Omental fat pad (tissue), 4 donors: ENCODE measurements at places on chromosomes 11 and 22.

DNA sequence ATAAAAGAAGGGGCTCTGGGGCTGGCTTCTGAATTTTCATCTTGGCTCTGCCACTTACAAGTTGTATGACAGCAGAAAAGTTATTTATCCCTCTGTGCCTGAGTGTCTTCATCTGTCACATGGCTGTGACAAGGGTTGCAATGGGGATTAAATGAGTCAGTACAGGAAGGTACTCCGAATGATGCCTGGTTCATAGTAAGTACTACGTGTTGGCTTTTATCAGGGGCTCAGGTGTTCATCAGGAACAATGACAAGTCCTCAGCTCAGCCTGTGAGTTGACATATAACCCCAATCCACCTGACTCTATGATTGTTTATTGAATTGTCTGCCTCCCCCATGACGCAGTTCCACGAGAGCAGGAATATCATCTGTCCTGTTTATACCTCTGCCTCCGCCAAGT lies 45.7 kb downstream of the PAMR1 start:
- DNase-seq: no peak

DNA sequence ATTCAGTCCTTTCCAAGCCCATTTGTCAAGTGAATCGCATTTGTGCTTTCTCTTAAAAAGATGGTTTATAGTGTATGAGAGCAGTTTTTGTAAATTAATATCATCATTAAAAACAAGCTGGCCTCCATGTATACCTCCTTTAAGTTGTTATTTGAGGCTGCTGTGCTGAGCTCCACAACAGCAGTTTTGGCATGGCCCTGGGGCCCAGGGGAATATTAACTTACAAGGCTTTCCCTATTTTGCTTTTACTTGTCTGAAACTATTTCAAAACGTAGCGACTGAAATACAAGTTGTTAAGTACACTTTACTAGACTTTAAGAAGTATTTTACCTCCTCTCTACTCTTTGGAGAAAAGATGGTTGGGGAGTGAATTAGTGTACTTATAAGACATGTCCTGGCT lies 4.9 kb upstream of the BARX2 start:
- DNase-seq: no peak

- no peak for DNase-seq
These were observed 6.4 kb downstream of the UNC93B1 start for GRCh38 chr11:67997475-67997921.

DNA sequence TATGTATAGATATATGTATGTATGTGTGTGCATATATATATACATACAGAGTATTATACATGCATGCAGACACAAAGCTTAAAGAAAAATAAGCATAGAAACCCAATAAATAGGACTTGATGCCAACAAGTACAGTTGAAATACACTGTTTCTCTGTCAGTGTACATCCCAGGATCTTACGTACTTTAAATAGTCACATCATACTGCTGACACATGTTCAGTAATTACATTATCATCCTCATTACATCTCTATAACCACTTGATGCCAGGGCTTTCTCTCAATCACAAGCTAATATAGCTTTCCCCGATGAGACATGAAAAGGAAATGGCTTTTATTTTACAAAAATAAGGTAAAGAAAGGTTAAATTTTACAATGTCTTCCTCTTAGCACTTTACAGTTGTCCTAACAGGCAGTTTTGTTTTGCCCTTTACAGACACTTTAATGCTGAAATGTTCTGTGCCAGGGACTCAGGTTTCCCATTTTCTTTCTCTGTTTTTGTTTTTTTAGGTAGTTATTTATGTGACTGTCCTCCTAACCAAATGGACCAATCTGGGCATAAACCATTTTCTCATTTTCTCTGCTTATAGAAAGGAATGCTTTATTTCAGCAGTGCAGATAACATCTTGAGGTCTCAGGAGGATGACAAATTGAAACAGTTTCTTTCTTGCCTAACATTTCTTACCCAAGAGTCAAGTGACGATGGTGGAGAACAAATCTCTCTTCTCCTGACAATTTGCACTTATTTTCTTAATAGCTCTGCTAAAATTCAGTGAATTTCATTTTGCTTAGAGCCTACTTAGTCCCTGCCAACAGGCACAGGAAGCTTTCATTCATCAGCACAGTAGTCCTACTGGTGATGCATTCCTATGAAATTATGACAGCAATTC lies 350.2 kb downstream of the TTC28 start:
- DNase-seq: no peak

DNA sequence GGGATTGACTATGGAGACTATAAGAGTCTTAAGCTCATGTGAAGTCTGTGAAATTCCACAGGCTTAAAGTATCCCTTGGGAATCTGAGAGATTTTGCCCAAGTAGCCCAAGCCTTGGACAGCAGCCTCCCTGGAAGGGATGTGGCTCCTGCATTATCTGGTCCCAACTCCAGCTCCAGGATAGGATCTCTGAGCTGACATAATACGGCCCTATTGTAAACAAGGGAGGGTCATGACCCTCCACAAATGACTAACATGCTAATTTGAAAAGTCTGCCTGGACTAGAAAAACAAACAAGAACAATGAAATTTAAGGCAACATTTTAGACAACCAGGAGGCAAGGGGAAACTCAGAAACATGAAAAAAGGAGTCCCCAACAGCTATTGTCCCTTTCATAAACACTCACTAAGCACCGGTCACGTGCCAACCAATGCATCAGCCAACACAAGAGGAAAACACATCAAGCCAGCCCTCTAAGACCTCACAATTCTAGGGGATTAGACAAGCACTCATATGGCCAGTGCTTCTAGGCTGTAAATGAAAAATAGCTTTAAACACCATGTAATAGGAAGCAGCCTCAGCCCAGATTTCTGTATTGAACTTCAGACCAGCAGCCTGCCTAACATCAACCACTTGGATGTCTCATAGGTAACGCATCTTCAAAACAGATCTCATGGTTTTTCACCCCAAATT lies 101.2 kb upstream of the TIMP3 start:
- DNase-seq: no peak

DNA sequence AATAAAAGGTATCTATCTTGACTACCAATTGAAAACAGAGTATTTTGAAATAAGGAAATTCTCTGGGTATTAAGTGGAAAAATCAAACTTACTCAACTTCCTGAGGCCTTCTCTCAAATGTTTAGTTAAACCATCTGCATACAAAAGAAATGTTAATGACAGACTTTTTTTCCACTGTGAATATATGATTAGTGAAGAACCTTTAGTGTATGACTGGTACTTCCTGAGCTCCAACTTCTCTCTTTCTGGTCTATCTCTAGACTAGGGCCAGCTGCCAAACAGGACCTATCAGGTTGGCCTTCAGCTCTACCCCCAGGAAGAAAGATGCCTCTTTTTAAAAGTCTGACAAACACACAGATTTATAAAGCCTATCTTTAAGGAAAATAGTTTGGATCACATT lies 68.8 kb upstream of the SCUBE2 start:
- no peak for DNase-seq

GRCh38 chr11:35494957-35495490 lies 30.4 kb downstream of the PAMR1 start:
- DNase-seq: no peak

DNA sequence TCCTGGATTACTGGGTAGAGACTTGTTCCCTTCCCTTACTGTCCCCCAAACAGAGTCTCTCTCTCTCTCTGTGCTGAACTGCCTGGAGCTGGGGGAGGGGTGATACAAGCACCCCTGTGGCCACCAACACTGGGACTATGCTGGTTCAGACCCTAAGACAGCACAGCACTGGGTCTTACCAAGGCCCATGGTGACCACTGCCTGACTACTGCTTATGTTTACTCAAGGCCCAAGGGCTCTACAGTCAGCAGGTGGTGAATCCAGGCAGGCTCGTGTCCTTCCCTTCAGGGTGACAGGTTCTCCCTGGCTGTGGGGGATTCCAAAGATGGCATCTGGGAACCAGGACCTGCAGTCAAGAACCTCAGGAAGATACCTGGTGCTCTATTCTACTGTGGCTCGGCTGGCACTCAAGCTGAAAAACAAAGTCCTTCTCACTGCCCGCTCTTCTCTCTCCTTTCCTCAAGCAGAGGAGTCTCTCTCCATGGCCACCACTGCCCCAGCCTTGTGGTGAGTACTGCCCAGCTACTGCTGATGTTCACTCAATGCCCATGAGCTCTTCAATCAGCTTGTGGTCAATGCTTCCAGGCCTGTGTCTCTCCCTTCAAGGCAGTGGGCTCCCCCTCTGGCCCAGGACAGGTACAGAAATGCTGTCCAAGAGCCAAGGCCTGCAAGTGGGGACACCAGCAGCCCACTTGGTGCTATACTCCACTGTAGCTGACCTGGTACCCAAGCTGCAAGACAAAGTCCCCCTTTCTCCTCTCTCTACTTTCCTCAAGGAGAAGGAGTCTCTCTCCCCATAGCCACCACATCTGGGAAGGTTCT lies 41.8 kb upstream of the SHANK2 start:
- DNase-seq: no peak

DNA sequence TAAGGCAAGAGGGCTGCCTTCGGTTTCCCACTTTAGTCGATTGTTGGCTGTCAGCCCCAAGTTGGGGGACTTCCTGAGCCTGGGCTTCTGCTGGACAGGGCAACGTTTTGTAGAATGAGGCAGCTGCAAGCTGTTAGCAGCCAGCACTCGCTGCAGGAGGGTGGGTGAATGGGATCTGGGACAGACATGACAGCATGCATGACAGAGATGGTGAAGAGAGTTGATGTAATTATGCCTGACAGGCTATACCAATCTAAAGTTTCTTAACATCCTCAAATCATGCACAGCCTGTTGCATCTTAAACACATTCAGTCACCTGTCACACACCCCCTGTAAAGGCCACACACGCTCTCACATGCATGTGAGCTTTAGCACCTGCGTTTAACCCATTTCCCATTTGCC lies 49.2 kb downstream of the CWC15 start:
- no peak for DNase-seq

DNA sequence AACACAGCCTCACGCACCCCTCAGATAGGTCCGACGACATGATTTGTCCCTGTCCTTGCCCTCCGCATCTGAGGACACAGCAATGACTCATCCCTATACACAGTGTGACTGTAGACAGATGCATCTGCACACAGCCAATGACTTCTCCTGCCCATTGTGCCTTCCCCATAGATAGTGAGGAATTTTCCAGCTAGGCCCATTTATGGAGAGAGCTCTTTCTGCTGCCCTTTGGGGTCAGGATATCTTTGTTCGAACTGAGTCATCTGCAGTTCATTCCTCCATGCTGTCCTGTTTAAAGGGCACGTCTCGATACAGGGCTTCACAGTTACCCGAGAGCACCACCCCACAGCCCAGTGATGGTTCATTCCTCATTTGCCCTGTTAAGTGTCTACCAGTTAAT lies 96.7 kb downstream of the LARGE1 start:
- no peak for DNase-seq

DNA sequence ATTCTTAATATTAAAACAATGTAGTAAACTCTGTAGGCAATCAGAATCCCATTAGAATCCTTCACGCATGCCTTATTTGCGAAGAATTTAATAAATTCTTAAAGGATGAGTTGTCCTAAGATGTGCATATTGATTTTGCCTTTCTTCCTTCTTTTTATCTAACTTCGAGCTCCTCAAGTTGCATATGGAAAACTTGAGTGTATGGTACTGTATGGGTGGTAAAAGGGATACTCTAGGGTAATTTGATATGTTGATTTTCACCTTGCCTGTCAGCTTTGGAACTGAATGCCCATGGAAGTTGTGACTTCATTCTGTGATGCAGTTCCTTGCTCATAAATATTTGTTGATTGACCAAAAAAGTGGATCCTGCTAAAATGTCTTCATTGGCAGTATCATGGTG lies 193.8 kb downstream of the DDX10 start:
- no peak for DNase-seq

DNA sequence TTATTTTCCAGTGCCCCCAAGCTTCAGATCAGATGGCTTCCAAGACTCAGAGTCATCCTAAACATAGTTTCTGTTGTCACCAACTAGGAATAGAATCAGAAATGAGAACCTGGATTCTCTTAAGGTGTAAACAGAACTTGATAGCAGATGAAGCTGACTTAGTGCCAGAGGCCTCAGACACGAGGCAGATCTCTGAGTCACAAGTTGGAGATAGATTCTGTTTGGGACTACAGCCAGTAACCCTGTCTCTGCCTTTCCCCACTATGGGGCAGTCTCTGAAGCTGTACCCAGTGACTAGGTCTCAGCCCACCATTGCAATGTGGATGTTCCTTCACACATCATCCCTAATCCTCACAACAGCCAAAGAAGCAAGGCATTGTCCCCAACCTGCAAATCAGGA lies 25.4 kb downstream of the NEU3 start:
- DNase-seq: no peak

- DNase-seq: no peak
These were observed 192.8 kb upstream of the MTNR1B start for GRCh38 chr11:92776676-92777075.

- no peak for DNase-seq
These were observed 52.2 kb downstream of the C11orf58 start for GRCh38 chr11:16790486-16791190.

- DNase-seq: no peak
These were observed 824 bp upstream of the LGALS12 start for GRCh38 chr11:63504933-63505586.

- DNase-seq: no peak
These were observed 279.6 kb upstream of the PITPNB start for GRCh38 chr22:28198692-28199091.

DNA sequence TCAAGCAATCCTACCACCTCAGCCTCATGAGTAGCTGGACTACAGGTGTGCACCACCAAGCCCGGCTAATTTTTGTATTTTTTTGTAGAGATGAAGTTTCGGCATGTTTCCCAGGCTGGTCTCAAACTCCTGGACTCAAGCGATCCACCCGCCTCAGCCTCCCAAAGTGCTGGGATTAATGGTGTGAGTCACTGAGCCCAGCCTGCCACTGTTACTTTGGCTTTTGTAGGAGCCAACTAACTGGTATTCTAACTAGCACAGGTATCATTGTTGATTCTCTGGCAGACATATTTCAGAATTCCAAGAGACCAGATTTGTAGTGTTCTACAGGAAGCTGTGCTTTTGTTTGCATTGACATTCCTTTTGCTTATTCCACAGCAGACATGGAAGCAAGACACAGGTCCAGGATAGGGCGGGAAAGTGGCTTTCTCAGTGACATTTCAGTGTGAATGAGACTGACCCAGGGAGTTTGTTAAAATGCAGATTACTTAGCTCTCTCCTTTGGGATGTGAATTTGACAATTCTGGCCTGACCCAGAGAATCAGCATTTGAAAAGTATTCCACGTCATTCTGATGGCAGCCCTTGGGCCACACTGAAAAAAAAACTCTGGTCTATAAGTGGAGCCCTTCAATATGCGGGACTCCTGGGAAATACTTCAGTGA lies 52.2 kb upstream of the PAX6 start:
- DNase-seq: no peak

DNA sequence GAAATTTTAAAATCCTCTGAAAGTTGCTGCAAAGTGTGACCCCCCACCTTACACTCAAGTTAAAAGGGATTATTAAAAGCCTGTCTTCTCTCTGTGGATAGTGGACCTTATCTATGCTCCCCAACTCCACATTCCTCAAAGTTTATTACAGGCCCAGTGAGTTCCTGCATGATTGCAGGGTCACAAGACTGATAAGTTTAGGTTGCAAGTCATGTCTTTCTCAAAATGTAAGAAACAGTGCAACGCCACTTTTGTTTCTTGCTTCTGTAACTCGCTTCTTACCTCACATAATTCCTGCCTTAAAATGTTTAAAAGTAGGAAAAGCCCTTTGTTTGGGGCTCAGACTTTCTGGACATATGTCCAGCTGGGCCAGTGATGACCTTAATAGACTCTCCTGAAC lies 38.4 kb upstream of the GLYAT start:
- DNase-seq: no peak
